ENCODE measurements at places on chromosomes 11 and 22.

DNA sequence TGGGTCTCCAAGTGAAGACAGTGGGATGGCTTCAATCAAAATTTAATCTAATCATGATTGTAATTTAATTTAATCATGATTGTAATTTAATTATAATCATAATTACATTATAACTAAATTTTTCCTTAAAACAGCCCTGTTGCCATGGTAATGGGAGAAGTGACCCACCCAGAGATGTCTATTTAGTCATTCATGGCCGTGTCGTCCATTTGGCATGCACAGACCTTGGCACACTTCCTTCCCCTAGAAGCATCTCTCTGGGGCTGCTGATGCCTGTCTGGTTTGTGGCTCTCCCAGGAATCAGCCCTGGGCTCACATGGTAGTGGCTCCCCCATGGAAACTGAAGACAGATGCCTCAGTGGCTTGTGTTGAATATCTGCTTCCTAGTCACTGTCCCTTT, 27.0 kb downstream of the P4HA3 start:
- DNase-seq, result no peak

DNA sequence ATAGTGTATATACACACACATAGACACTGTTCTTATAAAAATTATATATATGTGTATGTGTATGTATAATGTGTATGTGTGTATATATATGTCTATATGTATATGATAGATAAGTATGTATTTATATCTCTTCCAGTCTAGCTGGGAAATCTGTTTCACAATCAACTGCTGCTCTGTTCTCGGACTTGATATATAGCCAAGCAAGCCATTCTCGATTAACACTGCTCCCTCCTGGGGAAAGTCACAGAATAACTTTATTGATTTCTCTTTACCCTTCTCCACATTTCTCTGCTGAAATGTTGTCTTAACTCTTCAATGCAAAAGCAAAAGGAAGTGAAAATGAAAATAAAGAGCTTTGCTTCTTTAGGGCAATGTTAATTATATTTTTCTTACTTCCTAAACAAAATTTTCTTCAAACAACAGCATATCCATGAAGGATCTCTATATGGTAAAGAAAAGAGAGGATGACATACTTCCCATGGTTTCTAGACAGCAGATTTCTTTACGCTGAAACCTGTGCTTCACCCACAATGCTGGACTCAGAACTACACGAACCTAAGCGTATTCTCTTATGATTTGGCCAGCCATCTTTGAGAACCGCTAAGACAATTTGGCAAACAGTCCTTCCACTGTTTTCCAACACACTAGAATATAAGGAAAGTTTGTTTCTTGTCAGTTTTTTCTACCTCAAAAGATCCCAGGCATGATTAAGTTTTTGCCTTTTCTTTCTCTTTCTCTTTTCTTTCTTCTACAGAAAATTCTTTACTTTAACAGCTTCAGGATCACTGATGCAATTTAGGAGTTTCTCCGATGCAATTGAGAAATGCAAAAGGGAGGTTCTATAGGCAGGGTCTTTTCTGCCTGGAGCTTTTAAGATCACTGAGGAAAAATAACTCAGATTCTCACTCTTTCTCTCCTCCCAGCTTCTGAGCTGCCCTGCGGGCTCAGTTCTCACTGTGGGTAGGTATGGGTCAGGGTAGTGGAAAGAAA, 1.9 kb downstream of the BLID start:
- DNase-seq, result no peak

GRCh38 chr11:12005476-12005875, 3.0 kb downstream of the DKK3 start:
- DNase-seq, result no peak

- DNase-seq, result no peak
Measured at GRCh38 chr11:14417617-14418374, 58.8 kb upstream of the RRAS2 start.

DNA sequence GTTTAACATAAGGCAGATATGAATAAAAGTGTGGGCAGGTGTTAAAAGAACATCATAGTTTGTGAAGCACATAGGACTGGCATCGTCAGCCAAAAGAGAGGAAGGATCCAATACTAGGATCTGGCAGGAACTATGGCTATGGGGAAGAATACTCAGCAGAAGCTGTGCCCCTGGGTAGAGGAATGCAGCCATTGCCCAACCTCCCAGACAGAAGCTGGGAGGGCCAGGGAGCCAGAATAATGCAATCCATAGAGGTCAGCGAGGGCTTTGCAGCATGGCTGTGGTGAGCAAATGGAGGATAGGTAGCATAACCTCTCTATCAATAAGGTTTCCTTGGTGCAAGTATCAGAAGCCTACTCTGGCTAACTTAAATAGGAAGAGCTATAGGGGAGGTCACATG, 11.7 kb upstream of the CSTF3 start:
- no peak for DNase-seq

- DNase-seq, result no peak
Measured at GRCh38 chr11:87265979-87266378, 228.2 kb downstream of the TMEM135 start.

DNA sequence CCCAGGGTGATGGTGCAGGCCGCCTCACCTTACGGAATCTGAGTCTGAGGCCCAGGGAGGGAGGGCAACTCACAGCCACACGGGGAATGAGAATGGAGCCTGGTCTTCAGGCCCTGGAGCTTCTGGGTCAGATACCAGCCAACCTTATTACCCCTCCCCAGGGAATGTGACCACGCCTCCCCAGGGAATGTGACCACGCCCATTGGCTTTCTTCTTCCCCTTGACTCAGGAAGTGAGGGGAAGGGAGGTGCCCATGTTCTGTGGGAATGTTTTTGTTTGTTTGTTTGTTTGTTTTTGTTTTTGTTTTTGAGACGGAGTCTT, 57.5 kb upstream of the RBFOX2 start:
- DNase-seq, result no peak

- DNase-seq, result no peak
Measured at GRCh38 chr22:32339190-32340012, 18.3 kb upstream of the RFPL3 start.

GRCh38 chr11:62707277-62707861, at the start of the genes BSCL2 and GNG3:
Gene BSCL2 (minus strand): TSS chr11:62707424. CDS start chr11:62707195, 229 bp downstream.
Gene GNG3 (plus strand): TSS chr11:62707676. CDS start chr11:62708296, 620 bp downstream.
- no peak for DNase-seq

- DNase-seq, result no peak
Measured at GRCh38 chr11:7480113-7480512, 5.2 kb upstream of the OLFML1 start.

DNA sequence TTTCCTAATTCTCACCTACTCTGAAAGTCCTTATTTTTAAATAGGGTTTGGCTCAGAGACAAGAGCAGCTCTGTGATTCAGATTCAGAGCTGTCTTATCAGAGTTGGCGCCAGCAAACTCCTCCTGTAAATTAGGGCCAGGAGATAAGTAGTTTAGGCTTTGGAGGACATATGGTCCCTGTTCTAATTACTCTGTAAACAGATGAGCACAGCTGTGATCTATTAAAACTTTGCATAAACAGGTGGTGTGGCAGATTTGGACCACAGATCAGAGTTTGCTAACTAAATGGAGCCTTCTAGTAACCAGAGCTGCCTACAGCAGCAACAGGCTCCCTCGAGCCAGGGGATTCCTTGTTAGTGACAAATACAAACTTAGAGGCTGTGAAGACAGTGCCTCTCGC, 27.9 kb downstream of the YPEL1 start:
- DNase-seq, result no peak

GRCh38 chr22:46812788-46813187, 50.3 kb downstream of the TBC1D22A start:
- no peak for DNase-seq

DNA sequence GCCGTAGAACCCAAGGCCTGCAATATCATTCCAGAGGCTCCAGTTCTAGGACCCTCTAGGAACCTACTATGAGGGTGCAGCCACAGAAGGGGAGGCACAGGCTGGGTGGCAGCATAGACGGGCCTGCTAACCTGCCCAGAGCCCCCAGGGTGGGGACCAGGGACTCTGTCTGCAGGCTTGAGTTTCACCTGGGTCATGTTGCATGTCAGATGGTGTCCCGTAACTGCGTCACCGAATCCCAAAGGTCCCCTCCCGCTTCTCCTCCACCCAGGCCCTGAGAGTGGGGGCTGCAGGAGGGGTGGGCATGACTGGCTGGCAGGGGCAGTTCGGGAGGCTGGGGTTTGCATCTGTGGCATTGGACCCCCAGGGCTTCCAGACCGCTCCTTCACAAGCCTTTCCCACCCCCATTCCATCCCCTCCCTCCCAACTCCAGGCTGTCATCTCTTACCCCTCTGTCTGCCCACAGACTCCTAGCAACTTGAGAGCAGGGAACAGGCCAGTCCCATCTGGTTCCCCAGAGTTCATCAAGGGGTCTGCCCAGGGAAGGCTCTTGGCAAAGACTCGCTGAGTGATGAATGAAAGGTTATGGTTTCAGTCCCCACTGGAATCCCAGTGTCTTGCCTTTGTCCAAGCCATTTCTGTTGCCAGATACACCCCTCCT, 16.3 kb downstream of the MYO7A start:
- no peak for DNase-seq

GRCh38 chr11:45232341-45233080, 53.6 kb downstream of the SYT13 start:
- no peak for DNase-seq

GRCh38 chr22:38638728-38639127, 17.5 kb downstream of the FAM227A start:
- no peak for DNase-seq

DNA sequence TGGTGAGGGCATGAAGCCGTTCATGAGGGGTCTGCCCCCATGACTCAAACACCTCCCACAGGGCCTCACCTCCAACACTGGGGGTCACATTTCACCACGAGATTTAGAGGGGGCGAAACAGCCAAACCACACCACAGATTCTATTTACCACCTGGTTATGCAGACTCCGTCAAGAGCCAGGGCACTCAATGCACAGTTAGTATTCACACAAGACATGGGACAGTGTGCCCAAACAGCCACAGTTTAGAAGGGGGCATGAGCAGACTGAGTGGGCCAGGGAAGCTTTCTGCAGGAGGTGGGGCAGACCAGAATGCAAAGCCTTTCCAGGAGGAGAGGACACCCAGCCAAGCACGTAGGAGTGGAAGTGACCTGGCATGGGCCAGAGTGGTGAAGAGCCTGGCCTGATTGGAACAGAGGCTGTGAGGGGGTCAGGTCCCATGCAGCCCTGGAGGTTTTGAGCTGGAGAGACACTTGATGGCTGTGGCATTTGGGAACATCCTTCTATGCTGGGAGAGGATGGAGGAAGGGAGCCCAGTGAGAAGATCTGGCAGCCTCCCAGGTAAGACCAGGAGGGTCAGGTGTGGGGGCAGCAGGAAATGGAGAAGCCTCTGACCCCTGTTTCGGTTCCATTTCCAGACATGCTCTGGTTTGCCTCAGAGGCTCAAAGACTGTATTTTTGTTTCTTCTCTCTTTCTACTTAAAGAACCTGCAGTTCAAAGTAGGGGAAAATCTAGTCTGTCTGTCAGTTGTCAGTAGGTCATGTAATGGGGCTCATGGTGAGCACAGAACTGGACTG, 199.1 kb upstream of the NCAM1 start:
- DNase-seq, result no peak

DNA sequence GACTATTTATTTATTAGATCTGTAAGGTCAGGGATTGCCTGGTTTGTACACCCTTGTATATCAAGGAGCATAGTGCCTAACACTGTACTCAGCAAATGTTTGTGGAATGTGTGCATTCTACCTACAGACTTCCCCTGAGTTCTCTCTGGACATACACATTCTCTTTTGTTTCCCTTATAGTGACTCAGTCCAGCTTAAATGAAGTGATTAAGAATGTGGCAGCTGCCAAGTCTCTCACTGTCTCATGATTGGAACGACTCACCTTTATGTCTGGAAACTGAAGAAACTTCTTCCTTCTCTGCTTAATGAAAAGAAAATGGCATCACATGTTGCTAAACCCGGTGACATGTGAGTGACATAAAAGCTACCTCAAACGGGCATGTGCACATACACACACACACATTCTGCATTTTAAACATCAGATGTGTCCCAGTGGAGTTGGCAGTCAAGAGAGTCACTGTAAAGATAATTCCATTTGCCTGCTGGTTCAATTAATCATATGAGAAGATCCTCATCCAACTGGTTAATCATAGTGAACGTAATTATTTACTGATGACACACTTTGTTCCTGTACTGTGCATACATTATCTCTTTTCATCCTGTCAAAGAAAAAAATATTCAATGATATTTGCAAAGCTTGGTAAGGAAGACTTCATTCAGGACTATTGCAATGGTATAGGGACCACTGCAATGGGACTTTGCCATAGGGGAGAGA, 42.8 kb downstream of the GLYAT start:
- DNase-seq, result no peak

DNA sequence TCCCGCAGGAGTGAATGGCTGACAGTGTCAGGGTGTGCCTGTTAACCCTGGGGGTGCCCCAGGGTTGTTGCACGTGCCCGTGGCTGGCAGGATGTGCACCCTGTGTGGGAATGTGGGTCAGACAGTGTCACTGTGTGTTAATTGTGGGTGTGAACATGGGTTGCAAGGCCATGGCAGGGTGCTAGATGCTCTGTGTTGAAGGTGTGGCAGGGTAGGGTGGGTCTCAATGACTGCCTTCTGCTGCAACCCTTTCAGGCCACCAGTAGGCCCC, 8.3 kb downstream of the RIN1 start:
- DNase-seq, result peak; percentile 42

DNA sequence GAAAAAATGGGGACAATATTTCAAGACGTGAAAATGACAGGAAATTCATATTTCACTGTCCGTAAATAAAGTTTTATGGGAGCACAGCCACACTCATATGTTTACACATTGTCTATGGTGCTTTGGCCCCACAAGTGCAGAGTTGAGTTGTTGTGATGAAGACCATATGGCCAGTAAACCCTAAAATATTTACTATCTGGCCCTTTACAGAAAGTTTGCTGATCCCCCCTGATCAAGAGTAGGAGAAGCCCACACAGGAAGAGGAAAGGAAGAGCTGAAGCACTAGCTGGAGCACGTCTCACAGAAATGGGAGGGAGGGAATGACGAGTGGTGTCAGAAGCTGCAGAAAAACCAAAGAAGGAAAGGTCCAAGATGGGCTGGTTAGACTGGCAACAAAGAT, 78.8 kb downstream of the TNRC6B start:
- DNase-seq, result no peak

DNA sequence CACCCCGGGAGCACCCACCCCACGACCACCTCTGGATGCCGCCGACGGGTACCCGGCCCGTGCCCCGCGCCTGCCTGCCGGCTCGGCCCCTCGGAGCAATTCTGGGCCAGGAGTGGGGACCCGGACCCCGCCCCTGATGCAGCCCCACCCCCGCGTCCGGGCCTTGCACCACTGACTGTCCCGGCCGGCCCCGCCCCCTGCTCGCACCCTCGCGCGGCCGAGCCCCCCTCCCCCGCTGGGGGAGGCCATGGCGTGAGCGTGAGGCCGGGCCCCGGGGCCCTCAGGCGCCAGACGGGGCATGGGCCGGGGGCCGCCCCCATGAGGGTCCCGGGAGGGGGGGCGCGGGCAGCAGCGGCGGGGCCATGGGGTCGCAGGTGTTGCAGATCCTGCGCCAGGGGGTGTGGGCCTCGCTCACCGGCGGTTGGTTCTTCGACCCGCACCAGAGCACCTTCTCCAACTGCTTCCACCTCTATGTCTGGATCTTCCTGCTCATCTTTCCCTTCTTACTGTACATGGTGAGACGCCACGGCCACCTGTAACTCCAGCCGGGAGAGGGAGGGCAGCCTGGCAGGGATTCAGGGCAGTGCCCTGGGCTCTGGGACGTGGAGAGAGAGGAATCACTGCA, 486 bp downstream of the PCNX3 start:
- DNase-seq, result no peak
